ENCODE measurements at places on chromosomes 1 and 21. TPM values are rescaled to one million over a fixed set of nuclear protein-coding genes. Genes with fewer than 3 reads are reported as not detected.

ASPM gene
- 0.06 TPM for polyA plus RNA-seq

NOTCH2NLA gene
- 12.7 TPM for polyA plus RNA-seq

CACNA1S gene
- 0.41 TPM for polyA plus RNA-seq

SDHC gene
- 390 TPM for polyA plus RNA-seq

RGS4 gene
- polyA plus RNA-seq: 2.0 TPM

IGSF9 gene
- polyA plus RNA-seq: 1.3 TPM

SPOCD1 gene
- polyA plus RNA-seq: 0.22 TPM
